ENCODE measurements at places on chromosomes 1 and 21. TPM values are rescaled to one million over a fixed set of nuclear protein-coding genes. Genes with fewer than 3 reads are reported as not detected.

Gene TINAGL1
- not detected for polyA plus RNA-seq

Gene CLCA4
- polyA plus RNA-seq = not detected

Gene HOOK1
- polyA plus RNA-seq = 27.1 TPM

Gene BRINP2
- polyA plus RNA-seq = 10.1 TPM

Gene SMCP
- not detected for polyA plus RNA-seq

Gene TACSTD2
- not detected for polyA plus RNA-seq

Gene EXOSC10
- 12.6 TPM for polyA plus RNA-seq
